ENCODE measurements at places on chromosomes 6 and 20.

GRCh38 chr20:52448513-52449232, 257.1 kb upstream of the ZFP64 start:
- no peak for DNase-seq

- peak; percentile 82 for DNase-seq
Observed at GRCh38 chr6:2853769-2854395, 12.2 kb upstream of the SERPINB1 start.

DNA sequence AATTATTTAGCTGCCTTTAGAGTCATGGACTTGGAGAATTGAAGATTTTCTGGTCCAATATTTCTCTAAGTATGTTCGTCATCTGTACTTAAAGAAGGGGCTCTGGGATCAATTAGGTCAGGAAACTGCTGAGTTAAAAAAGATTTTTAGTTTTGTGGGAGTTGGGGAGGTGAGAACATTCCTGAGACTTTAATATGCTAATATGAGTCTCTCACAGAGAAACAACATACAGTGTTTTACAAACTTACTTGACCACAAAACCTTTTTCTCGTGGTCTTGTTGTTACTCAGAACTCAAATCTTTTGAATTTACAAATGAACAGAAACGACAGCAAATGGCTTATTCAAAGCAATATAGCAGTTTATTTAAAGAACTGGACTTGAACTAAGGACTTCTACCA, 67.9 kb downstream of the LIN28B start:
- DNase-seq, result no peak

DNA sequence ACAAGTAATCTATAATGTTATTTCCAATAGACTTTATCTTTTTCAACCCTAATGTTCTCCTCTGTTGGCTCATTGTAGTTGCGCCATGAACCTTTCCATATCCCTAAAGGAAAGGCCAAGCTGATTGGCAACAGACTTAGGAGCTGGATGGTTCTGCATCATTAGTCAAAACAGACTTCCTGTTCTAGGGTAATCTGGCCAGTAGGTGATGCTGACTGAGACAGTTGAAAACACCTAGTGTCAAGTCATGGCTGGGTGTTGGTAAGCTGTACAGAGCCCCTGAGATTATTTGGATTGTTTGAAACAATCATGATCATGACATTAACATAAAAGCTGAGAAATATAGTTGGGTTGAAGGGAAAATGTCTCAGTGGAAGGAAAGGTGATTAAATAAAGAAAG, 231.4 kb downstream of the PHACTR1 start:
- no peak for DNase-seq

DNA sequence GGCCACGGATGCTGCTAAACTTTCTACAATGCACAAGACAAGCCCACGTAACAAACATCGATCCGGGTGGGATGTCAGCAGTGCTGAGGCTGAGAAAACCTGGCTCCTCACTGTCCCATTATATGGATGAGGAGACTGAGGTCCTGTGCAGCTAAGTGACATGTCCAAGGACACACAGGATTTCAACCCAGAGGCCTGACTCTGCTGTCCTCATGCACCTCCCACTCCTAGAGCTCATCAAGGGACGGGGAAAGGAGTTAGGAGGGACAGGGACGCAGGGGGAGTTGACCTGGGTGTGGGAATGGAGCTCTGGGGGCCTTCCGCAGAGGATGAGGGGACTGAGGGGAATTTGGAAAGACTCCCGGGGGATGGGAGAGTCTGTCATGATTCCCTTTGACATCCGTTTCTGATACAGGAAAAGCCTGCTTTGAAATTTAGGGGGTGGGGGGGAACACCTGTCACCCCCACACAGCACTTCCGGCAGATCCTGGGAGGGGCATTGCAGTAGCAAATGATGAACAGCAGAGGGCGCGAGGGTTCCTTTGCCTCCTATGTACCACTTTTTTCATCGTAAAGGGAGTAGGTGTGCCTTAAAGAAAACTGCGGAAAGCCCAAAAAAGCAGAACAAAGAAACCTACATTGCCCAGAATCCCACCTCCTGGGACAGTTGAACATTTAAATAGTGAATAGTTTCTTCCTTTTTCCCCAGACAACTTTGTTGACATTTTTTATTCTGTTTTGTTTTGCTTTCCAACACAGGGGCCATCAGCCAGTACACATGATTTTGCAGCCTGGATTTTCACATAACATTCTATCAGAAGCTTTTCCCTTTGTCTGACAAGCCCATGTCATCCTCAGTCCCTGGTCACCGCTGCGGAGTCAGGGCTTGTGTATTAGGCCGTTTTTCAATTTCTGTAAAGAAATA, 48.6 kb downstream of the SLC2A10 start:
- peak; percentile 71 for DNase-seq

GRCh38 chr20:33657704-33658095, 4.4 kb upstream of the C20orf144 start:
- DNase-seq, result no peak

DNA sequence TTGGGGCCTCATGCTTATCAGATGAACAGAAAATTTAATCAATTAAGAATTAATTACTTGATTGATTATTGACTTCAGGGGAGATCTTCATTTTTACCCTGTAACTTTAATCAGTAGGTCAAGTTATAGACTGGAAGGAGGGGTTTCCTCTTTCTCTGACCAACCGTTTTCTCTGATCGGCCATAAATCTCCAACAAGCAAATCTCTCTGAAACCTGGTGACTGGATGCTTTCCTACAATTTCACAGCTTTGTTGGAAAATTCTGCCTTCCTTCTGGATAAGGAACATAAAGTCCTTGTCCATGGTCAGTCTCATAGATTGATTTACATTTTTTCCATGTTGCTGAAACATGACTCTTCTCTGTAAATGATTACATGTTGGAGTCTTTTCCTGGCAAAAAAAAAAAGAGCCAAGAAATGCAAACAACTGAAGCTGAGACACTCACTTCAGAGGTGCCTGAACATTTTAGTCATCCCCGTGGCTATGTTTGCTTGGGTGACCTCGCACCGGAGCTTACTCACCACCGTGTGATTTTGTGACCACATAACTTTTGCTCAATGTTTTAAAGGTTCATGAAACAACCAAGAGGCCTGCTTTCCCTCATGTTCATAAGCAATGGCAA, 31.0 kb downstream of the IRF4 start:
- DNase-seq, result peak; percentile 90

DNA sequence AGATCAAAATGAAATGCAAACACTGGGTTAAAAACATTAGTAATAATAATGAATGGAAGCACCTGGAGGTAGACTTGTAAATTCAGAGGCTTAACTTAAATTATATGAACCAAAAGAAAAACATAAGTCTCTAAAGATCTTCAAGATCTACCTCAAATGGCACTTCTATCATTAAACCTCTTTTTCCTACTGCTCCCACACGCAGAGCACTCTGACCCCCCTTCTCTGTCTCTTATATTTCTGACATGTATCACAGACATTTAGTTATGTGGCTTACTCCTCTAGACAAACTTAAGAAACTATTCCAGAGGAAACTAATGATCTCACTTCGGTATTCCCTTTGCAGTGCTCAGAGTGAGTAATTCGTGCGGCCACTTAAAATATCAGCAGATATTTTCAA, 1.1 kb downstream of the TBC1D32 start:
- no peak for DNase-seq

DNA sequence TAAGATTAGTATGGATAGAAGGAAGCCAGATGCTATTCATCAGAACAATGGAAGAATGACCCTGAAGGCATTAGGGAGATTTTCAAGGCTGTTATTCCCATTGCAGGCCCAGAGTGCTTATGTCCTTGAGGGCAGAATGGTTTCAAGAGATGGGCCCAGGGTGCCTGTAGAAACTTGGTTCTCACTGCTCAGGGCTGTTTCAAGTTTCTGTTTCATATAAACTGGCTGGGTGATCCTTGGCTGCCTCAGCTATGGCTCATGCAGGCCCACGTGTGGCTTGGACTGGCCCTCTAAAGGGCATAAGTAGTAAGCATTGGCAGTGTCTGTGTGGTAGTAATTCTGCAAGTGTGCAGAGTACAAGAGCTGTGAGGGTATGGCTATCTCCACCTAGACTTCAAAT, 540.9 kb upstream of the MAN1A1 start:
- peak; percentile 0 for DNase-seq

DNA sequence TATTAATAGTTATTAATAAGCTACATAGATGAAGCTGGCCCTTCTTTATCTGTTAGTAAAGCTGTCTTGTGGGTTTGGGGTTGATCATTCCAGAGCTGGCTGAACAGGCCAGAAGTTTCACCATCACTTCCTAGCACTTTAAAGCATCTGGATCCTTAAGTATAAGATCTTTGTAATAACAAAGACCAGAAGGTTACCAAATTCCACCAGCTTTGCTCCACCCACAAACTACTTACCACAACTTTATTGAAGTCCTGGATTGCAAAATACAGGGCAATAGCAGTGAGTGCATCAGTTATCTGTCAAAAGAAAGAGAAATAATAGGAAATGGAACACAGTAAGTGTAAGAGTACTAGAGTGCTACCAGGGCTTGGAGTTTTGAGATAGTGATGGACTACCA, 33.0 kb downstream of the PIGU start:
- DNase-seq, result peak; percentile 92

- DNase-seq, result peak; percentile 94
Observed at GRCh38 chr20:19735446-19735845, 22.6 kb upstream of the RIN2 start.

GRCh38 chr6:38814761-38815160, 99.7 kb downstream of the DNAH8 start:
- no peak for DNase-seq

DNA sequence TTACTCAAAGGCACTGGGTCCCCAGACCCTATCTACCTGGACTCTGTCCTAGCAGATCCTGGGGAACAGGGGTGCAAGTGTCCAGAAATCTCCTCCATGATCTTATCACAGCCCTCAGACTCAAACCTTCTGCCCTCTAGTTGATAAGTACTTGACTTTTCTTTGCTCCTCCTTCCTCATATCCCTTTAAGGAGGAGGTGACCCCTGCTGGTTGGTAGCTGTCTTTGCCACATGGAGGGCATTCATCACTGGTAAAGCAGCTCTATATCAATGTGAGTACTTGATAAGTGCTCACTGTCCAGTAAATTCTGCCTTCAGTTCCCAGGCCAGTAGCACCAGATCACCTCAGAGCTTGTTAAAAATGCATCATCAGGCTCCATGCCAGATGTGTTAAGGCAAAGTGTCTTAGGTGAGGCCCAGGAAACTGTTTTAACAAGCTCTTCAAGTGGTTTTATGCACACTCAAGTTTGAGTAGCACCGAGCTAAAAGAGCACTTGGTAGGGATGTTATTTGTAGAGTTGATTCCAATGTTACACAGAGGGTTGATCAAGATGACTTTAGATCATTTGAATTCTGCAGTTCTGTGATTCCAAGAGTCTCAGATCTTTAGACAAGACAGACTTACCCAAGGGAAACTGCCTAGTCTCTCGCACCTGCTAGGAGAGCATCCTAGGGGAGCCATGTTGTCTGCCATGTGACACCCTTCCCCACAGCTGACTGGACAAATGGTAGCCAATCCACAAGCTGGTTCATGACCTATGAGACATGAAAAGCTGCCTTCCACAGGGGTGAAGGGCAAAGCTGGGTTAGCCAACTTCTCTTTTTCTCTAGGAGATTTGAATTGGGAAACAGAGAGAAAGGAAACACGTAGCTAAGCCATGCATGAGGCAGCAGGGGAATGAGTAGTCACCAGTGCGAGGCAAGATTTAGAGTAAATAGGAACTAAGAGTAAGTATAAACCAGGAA, 18.6 kb downstream of the TREML2 start:
- peak; percentile 77 for DNase-seq

- DNase-seq, result no peak
Observed at GRCh38 chr20:11296951-11297350, 620.7 kb upstream of the BTBD3 start.

DNA sequence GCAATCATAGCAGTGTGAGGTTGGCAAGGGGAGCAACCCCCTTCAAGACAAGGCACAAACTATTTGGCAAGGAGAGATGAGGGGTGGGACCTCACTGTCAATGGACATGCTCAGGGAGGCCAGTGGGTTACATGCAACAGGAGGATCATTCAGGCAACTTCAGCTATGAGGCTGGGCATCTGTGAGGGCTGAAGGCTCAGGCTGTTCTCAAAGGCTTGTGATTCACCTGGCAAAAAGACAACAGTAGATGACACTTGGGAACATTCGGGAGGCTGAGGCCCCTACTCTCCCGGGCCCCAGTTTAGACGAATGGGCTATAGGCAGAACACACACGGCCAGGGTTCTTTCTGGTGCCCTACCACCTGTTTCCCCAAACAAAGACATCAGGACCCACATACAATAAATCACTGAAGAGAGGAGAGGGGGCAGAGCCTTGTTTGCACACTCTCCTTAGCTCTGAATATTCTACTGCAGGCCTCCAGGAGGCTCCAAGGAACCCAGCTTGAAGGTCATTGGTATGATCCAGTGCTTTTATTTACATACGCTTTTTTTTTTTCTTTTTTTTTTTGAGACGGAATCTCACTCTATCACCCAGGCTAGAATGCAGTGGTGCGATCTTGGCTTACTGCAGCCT, 7.9 kb downstream of the TUBB start:
- peak; percentile 78 for DNase-seq

DNA sequence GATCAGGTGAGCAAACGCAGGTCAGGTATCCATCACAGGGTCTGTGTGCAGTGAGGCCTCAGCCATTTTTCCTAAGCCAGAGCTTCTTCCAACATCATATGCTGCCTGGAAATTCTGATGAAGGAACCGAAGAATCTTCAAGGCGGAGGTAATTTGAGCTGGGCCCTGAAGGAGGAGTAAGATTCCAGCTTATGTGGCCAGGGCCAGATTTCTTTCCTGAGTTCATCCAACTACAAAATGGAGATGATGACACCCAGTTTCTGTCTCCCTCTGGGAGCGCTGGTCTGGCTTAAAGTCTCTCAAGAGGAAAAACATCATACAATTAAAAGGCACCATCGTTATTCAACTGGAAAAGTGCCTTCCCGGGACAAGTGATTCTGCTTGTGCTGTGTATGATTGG, 6.9 kb upstream of the MANBAL start:
- peak; percentile 89 for DNase-seq

DNA sequence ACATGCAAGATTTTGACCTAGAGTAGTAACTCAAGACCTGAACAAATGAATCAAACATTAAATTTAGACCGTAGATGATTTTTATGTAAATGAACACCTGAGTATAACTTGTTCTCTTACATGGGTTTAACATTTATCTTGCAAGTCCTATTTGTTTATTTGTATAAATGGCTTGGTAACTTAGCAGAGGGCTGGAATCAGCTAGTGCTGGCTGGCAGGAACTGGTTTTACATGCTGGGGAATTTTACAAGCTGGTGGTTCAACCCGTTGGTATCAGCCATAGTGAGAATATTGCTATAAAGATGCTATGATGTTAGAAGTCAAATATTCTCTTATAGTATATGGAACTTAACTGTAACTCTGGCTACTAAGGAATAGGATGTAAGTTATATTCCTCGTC, 8.9 kb downstream of the SLC22A2 start:
- DNase-seq, result no peak

DNA sequence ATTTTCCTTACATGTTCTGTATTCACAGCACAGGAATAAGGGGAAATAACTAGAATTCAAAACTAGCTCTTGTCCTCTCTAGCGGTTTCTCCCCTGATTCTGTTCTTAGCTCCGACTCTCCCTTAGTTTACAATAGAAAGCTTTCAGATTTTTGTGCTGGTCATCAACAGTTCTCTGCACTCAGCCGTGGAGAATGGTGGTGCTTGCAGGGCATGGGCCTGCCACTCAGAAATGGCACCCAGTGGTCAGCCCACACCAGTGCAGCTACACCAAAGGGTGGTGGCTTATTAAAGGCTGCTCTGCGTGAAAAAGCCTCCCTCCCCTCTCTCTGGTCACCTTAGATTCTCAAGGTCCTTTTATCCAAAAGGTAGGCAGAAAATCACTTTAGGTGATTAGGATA, 123.5 kb downstream of the SASH1 start:
- no peak for DNase-seq
